ENCODE measurements at places on chromosomes 5 and 9.

- DNase-seq: peak; percentile 47
Measured at GRCh38 chr5:137491121-137491520, 8.0 kb downstream of the SPOCK1 start.

GRCh38 chr9:133737774-133738639 lies at the start of gene SARDH:
Gene SARDH (minus strand): TSS chr9:133738352. CDS start chr9:133734173, 4,179 bp downstream.
- DNase-seq: peak; percentile 49

DNA sequence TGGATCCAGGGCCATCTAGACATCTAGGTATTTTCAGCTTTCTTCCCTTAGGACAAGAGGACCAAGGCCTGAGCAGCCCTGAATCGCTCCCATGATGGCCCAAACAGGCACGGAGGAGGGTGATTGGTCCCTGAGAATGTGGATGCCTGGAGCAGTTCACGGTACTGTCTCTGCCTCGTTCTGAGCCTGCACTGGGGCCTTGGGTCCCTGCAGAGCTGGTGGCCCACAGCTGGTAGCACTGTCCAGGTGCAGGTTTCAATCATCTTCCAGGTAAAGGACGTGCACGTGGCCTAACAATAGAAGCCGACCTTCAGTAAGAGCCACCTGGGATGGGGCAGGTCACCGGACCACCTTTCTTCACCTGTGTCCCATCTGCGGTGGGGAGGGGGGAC lies 19.4 kb upstream of the FCN1 start:
- no peak for DNase-seq

DNA sequence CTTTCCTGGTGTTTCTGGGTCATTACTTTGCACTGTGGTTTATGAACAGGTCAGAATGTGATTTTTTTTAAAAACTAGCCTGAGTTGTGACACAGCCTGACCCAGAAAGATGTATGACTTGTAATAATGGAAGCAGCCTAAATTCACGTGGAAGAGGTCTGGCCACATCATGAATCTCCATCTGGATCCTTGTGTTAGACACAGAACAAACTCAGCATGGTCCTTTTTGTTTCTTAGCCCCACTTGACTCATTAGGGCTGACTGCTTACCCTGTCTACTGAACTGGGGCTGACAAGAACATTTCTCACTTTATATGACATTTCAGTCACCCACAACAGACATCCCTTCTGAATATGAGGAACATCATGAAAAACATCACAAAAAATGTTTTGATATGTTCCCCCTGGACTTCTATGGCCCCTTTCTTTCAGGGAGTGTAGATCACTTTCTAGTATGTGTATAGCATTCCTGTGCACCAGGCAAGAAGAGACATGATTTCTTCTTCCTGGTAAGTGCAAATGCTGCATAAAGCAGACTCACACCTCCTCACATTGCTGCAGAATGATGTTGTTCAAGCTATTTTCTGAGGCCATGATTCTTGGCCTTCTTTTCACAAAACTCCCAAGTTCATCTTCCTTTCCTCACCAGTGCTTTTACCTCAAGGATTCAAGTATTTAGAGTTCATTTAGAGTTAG lies 52.3 kb downstream of the ZNF622 start:
- no peak for DNase-seq

DNA sequence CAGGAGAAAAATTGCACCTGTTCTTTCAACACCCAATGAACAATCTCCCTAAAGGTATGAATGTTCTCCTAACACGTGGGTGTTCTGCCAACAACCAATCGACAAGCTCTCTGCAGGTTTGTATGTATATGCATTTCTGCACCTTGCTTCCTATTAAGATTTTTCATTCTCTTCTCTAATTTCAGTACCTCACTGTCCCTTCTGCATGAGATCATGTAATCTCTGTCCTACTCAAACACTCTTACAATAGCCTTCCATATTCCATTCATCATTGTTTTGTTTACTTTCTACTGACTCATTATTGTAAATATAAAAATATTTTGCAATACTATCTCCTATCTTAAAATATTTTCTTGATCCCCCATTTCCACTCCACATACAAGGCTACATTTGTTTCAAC lies 382.0 kb downstream of the CDH12 start:
- DNase-seq: no peak

DNA sequence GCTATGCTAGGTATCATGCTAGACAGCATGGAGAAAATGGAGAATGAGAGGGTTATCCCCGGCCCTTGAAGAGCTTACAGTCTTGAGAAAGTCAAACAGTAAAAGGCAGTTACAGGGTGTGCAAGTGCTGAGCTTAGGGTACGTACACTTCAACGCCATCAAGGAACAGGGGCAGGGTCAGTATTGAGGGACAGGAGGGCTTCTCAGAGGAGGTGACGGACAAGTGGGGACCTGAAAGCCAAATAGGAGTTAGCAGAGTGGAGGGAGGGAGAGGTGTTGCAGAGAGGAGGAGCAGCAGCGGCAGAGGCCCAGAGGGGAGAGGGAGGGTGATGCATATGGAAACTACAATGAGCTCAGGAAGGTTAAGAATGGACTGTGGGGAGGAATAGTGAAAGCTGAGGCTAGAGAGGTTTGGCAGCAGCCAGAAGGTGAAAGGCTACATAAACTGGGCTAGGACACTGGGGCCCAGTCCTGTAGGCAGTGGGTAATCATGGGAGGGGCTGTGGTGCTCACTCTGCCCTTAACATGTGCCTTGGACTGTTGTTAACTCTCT lies 88.0 kb downstream of the NRG2 start:
- DNase-seq: no peak

DNA sequence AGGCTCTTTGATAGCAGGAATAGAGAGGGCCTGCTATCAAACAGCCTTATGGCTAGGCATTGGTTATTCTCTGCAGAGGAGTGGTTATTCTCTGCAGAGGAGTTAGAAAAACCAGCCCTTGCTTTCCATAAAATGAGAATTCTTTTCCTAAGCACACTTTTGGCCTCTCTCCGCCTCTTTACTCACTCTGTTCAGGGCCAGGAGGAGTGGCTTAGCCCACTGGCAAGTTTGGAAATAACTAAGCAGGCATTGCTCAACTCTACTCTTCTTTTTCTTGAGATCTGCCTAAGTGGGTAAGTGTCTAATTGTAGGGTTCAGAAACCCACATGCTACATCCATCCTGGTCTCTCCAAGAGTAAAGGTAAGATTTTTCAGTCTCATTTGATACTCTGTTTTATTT lies 341.7 kb downstream of the KIAA0825 start:
- DNase-seq: peak; percentile 1

GRCh38 chr5:107248066-107248695 lies 422.6 kb downstream of the EFNA5 start:
- peak; percentile 73 for DNase-seq

GRCh38 chr9:136534366-136534765 lies 11.5 kb downstream of the NOTCH1 start:
- no peak for DNase-seq

- DNase-seq: no peak
Measured at GRCh38 chr5:2575292-2575691, 176.2 kb downstream of the IRX2 start.

DNA sequence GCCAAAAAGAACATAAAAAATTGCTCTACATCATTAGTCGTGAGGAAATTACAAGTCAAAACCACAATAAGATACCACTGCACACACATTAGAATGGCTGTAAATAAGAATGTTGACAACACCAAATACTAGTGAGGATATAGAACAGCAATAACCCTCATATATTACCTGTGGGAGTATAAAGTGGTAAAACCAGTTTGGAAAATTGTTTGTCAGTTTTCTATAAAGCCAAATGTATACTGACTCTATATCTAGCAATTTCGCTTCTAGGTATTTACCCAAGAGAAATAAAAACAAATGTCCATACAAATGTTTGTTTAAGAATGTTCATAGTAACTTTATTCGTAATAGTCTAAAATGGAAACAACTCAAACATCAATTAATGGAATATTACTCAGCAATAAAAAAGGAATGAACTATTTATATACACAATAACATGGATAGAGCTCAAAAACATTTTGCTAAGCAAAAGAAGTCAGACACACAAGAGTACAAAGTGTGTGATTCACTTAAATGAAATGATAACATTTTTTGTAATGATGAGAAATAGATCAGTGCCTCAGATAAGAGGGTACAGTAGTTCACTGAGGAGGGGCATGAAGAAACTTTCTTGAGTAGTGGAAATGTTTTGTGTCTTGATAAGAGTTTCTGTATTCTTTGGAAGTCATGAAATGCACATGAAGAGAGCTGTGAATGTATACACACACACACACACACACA lies 219.6 kb upstream of the ZNF462 start:
- no peak for DNase-seq

Data from cardiac fibroblast (primary cell).